M059J (cell line): ENCODE measurements at places on chromosomes 5 and 9. TPM values are rescaled to one million over a fixed set of nuclear protein-coding genes. Genes with fewer than 3 reads are reported as not detected.

GRCh38 chr5:111143910-111144309, 51.8 kb downstream of the WDR36 start:
- DNase-seq: peak; percentile 88

The MAP3K1 gene
- 10.2 and 15.4 TPM in 2 replicates for total RNA-seq

The GARIN3 gene
- not detected in 2 replicates for total RNA-seq

- DNase-seq: no peak
Observed at GRCh38 chr9:116687754-116688135, 640 bp downstream of the TRIM32 start.

GRCh38 chr5:167899490-167900070, 391.9 kb upstream of the WWC1 start:
- peak; percentile 93 for DNase-seq

The STPG3 gene
- not detected in 2 replicates for total RNA-seq

GRCh38 chr5:110884005-110884404, 145.2 kb downstream of the SLC25A46 start:
- peak; percentile 2 for DNase-seq

DNA sequence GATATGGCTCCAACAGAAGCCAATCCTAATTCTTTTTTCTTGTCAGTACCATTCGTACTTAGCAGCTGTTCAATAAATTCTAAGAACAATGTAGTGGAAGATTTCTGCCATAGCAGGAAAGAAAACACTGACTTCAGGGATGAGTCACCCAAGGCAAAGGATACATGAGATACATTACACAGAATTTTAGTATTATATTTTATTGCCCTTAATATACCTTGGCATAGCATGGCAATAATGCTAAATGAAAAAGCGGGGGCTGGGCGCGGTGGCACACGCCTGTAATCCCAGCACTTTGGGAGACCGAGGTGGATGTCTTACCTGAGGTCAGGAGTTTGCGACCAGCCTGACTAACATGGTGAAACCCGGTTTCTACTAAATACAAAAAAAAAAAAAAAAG, 619.1 kb upstream of the DAB2 start:
- no peak for DNase-seq
